ENCODE measurements at places on chromosomes 3 and 15.

DNA sequence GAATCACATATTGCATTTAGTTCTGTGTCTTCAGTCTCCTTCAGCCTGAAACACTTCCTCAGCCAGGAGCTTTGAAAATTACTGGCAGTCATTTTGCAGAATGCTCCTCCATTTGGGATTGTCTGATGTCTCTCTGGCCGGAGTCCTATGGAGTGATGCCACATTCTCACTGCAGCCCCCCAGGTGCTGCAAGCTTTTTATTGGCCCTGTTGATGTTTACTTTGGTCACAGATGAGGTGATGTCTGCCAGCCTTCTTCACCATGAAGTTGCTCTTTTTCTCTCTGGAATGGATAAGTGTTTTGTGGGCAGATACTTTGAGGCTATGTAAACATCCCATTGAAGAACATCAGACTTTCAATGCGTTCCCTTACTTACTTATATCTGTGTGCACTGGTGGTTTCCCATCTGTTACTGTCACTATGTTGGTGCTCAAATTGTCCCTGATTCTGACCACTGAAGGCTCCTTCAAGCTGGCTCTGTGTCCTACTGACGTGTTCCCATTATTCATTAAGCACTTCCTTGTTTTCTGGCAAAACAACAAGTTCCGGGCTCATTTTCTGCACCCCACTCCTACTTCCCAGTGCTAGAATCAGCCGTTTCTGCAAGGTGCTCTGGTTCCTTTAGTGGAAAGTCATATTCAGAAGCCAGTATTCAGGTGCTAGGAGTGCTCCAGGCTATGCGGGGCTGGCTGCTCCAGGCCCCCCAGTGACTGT, 1.4 kb upstream of the CLEC3B start:
- no peaks in the 10 kb centered on the region for H3K27me3 ChIP-seq
- no peaks in the 10 kb centered on the region for H3K36me3 ChIP-seq
- DNase-seq: no peak
- H3K4me3 ChIP-seq: no peak overlapping the region

DNA sequence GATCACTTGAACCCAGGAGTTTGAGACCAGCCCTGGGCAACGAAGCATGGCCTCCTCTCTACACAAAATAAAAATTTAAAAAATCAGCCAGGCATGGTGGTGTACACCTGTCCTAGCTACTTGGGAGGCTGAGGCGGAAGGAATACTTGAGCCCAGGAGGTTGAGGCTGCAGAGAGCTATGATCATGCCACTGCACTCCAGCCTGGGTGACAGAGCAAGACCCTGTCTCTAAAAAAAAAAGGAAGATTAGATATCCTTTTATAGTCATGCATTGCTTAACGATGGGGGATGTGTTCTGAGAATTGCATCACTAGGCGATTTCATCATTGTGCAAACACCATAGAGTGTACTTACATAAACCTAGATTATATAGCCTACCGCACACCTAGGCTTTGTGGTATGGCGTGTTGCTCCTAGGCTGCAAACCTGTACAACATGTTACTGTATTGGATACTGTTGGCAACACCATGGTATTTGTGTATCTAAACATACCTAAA, 12.6 kb downstream of the ALAS1 start:
- no peak overlapping the region for H3K4me3 ChIP-seq
- H3K36me3 ChIP-seq: peaks cover 50% of the 10 kb centered on the region
- H3K27me3 ChIP-seq: no peaks in the 10 kb centered on the region
- peaks cover 3% of the 10 kb centered on the region for H3K4me1 ChIP-seq

DNA sequence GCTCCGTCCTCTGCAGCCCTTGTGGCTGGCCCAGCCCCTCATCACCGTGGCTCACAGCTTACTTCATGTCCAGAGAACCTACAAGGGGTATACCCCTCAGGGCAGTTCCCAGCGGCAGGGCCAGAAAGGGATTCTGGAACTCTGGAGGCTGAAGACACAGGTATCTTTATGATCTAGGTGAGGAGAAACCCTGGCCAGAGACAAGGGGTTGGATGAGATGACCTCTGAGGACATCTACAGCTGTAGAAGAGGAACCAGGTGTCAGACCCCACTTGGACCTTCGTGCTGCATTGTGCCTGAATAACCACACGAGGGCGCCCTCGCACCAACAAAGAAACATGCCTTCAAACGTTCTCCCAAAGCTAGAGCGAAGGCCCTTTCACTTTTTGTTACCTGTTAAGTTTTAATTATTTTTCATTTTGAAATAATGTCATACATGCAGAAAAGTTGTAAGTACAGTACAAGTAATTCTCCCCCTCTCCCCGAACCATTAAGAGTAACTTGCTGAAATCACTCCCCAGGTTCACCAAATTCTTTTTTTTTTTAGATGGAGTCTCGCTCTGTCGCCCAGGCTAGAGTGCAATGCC, 118.7 kb upstream of the SMAD3 start:
- H3K27ac ChIP-seq: no peak overlapping the region
- no peaks in the 10 kb centered on the region for H3K36me3 ChIP-seq
- no peaks in the 10 kb centered on the region for H3K4me1 ChIP-seq
- no peaks in the 10 kb centered on the region for H3K27me3 ChIP-seq
- no peak overlapping the region for H3K4me3 ChIP-seq

GRCh38 chr3:57673156-57673555, 19.7 kb downstream of the DENND6A start:
- H3K4me1 ChIP-seq: peaks cover 29% of the 10 kb centered on the region
- H3K27ac ChIP-seq: no peak overlapping the region
- no peak for DNase-seq
- H3K27me3 ChIP-seq: no peaks in the 10 kb centered on the region
- no peak overlapping the region for H3K4me3 ChIP-seq

DNA sequence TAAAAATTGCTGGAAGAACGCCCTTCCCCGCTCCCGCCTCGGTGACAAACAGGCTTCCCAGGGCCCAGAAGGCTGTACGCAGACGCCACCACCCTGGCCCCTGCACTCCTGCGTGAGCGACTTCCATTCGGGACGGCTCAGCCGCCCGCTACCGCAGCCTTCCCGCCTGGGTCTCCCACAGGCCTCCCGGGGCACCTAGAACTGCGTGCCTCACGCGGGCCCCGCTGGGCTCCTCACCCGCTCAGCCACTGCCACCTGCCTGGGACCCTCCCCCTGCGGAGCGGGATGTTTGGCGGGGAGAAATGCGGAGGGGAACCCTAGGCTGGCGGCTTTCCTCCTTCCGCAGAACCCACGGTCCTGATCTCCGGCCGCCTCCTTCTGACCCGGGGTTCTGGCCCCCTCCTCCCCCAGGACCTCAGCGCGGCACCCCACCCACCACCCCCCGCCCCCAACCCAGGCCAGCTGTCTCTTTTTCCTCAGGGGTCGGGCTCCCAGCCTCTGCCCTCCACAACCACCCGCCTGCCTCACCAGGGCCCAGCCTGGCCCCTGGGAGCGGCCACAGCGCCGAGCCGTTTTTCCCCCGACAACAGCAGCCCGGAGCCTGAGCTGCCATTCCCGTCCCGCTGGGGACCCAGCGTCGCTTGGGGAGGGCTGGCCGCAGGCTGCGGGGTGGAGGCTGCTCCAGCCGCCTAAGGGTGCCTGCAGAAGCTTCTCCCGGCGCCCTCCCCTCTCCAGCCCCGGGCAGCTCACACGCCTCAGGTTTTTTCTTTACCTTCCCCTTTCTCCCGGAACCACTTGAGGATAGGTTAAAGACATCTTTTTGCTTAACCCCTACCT, 27.6 kb upstream of the RAB7A start:
- peak; percentile 32 for DNase-seq
- peak overlapping the region; percentile 65 for H3K4me3 ChIP-seq
- H3K4me1 ChIP-seq: peaks cover 2% of the 10 kb centered on the region
- H3K27ac ChIP-seq: no peak overlapping the region
- no peaks in the 10 kb centered on the region for H3K27me3 ChIP-seq

Measured in activated naive CD4-positive, alpha-beta T cell treated with anti-CD3 and anti-CD28 coated beads for 36 hours (primary cell).